GM12878 (cell line): ENCODE measurements at places on chromosomes 16 and 17. TPM values are rescaled to one million over a fixed set of nuclear protein-coding genes. Genes with fewer than 3 reads are reported as not detected.

DNA sequence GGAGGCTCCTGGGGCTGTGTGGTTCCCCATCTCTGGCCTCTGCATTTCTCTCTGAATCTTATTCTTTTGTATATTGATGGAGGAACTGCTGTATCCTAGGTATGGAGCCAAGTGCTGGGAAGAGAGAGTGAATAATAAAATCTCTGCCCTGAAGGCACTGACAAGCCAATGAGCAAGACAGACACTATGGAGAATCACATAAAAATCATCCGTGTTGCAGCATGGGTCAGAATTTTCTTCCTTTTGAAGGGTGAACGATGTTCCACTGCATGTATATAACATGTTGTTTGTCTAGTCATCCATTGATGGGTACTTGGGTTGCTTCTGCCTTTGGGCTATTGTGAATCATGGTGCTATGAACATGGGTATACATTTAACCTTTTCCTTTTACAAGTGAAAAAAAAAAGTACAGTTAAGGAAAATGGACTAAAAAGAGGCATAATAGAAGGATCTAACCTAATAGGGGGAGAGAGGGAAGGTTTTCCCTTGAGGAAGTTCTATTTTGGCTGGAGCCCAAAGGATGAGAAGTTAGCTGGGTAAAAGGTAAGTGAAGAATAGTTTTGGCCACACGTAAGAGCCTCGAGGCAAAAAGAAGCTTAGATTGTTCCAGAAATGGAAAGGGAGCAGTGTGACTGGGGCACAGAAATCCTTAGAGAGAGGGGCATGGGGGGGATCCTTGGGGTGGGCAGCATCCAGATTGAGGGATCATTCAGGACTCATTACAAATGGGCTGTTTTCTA is 32.3 kb upstream of the GNA13 start:
- no peak for DNase-seq

DNA sequence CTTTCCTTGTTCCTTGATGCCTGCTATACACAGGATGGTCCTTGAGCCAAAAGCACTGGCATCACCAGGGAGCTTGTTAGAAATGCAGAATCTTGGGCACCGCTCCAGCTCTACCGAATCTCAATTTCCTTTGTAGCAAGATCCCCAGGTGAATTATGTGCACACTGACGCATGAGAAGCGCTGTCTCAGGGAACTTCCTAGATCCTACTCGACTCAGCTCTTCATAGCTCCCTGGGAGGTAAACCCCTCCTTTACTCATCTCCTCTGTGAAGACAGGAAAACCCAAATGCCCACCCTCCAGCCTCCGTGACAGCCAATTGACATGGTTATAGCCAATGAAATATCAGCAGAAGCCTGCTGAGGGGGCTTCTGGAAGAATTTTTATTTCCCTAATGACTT is 4.1 kb downstream of the USP31 start:
- DNase-seq, result no peak

DNA sequence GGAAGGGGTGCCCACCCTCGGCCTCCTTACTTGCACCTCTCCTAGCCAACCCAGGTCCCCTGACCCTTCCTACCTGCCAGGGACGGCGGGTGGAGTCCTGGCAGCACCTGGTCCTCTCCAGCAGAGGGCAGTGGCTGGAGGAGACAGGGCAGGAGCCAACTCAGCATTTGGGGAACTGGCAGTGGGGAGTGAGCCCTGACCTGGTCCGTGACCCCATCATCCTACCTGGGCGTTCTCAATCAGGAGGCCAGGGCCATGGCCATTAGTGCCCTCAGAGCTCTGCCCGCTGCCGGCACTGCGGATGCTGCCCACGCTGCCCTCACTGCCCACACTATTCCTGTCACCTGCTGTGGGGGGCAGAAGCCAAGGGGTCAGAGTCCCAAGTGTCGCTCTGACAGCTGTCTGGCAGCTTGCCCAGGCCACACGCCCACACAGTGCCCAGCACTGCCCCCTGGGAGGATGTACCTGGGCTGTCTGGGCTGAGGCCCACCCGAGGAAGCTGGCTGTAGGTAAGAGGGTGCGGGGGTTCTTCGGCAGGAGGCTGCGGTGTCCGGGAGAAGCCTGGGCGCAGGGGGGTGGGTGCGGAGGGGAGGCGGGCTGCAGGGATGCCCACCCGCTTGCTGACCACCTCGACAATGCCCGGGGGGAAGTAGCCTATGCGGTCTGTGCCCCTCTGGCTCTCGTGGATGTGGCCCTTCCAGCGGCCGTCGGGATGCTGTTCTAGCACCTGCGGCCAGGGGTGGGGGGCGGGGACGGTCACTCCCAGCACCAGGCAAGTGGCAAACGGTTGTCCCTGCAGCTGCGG is 10.8 kb downstream of the CASKIN2 start:
- DNase-seq, result no peak

DNA sequence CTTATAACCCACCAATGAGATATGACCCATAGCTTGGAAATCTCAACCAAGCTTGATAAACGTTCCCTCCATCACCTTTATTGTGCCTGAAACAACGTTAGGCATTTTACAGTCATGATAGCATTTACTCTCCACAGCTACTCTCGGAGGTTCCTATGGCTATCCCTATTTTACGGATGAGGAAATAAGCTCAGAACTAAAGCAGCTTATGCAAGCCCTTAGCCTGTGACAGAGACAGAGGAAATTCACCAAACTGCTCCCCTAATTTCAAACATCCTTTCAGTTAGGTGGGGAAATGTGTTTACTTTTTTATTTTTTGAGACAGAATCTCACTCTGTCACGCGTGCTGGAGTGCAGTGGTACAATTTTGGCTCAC is 18.7 kb downstream of the DCUN1D3 start:
- no peak for DNase-seq

- DNase-seq, result no peak
Observed at GRCh38 chr17:13957636-13958035, 111.7 kb upstream of the COX10 start.

DNA sequence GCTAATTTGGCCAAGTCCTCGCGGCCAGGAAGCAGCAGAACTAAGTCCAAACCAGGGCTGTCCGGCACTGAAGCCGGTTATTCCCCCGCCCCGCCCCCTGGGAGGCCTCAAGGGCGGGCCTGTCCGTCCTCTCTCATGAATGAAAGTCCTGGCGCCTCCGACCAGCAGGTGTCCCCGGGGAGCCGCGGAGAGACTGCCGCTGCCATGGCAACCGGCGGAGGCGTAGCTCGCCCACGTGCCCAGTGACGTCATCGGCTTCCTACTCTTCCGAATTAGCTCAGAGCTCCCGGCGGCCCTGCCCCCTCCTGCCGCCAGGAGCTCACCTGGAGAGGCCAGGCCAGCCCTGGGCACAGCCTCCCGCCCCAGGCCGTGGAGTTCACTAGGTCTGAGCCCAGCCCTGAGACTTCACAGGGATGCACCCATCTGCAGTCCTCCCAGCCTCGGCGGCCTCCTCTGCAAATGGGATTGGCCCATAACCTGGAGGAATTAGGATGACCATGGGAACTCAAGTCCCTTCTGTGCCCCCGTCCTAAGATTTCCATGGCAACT is 1.3 kb downstream of the SPATA2L start:
- peak; percentile 82 for DNase-seq

DNA sequence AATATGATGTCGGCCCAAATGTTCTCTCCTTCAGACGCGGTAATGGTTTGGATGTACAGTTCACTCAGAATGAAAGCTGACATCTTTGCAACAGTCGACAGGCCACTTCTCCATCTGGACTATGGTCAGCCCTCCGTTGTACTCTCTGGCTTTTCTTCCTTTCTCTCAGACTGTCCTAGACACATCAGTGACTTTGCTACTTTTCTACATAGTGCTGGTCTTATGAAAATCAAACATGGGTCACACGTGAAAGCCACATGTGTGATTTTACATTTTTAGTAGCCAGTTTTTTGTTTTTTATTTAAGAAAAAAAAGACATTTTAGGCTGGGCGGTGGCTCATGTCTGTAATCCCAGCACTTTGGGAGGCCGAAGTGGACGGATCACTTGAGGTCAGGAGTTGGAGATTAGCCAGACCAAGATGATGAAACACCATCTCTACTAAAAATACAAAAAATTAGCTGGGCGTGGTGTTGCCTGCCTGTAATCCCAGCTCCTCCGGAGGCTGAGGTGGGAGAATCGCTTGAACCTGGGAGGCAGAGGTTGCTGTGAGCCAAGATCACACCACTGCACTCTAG is 644.1 kb downstream of the KCNJ2 start:
- DNase-seq, result no peak

DNA sequence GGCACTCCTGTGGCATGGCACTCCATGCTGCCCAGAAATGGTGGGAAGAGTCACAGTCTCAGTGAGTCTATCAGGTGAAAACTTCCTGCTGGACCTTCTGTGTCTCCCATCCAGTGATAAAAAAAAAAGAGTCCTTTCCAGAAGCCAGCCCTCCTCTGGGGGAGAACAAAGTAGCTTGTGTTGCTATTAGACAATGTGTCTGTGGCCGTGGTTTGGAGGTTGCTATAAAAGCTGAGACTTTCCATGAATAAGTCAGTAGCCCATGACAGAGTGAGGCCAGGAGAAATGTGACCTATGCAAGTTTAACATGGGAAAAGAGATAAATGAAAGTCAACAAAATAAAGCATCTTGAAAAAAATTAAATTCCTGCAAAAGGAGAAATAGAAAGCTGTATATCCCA is 250.7 kb upstream of the MON1B start:
- DNase-seq, result no peak

GRCh38 chr17:62692721-62693431 is 65.4 kb downstream of the MRC2 start:
- no peak for DNase-seq

GRCh38 chr17:81667754-81668153 is 1.2 kb downstream of the CCDC137 start:
- no peak for DNase-seq

GRCh38 chr17:32941419-32942032 is 13.6 kb downstream of the TMEM98 start:
- DNase-seq, result no peak

- no peak for DNase-seq
Observed at GRCh38 chr16:66923247-66923731, 2.0 kb downstream of the RRAD start.

DNA sequence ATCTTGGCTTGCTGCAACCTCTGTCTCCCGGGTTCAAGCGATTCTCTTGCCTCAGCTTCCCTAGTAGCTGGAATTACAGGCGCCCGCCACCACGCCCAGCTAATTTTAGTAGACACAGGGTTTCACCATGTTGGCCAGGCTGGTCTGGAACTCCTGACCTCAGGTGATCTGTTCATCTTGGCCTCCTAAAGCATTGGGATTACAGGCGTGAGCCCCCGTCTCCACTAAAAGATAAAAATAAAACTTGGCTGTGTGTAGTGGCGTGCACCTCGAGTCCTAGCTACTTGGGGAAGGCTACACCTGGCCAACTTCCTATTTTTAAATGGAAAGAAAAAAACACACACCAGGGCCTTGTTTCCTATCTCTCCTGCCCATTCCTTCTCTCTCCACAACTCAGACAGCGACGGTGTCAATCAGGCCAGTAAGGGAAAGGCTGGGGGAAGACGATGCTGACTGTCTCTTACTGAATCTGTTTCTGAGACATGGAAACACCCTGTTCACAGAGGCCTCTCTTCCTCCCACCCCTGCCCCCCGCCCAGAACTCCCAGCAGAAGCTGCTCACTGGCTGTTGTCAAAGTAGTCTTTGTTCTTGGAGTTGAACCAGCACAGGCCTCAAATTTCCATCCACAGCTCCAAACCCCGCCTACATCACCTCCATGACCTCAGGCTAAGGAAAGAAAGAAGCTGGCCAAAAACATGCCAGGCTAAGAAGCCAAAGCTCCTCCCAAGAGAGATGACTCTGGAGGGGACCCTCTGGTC is 96.6 kb downstream of the NXN start:
- no peak for DNase-seq

DNA sequence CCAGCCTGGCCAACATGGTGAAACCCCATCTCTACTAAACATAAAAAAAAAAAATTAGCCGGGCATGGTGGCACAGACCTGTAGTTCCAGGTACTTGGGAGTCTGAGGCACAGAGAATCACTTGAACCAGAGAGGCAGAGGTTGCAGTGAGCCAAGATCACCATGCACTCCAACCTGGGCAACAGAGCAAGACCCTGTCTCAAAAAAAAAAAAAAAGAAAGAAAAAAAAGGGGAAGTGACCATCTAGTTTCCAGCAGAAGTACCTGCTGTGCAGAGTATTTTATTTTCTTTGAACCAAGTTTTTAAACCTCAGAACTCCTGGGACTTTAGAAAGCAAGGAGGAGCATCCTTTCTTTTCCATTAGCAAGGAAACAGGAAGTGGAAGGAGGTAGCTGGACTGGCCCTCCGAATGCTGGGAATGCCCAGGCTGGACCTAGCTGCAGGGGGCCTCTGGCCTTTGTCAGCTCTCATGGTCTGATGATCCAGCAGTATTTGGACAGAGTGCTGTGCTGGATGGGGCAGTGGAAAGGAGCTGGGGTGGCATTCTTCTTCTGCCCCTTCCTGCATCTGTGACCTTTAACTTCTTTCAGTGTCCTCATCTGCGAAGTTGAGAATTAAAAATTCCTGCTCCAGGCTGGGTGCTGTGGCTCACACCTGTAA is 6.6 kb downstream of the GID4 start:
- no peak for DNase-seq

GRCh38 chr16:80671281-80671849 is 130.6 kb downstream of the DYNLRB2 start:
- DNase-seq, result peak; percentile 12

GRCh38 chr17:76710863-76711611 is at the start of gene MXRA7:
Gene MXRA7 (minus strand): TSS chr17:76710965. CDS start chr17:76710946, 19 bp downstream.
- DNase-seq, result no peak

GRCh38 chr16:12298285-12298684 is 321.8 kb downstream of the SNX29 start:
- no peak for DNase-seq

- no peak for DNase-seq
Observed at GRCh38 chr17:42573095-42573494, 4.4 kb downstream of the PSMC3IP start.

Gene CIBAR2
- not detected in 2 replicates for total RNA-seq

Gene RMI2
- total RNA-seq, result 39.2 and 39.3 TPM in 2 replicates

Gene ZNF385C
- total RNA-seq, result not detected in 2 replicates

Gene CCL8
- total RNA-seq, result not detected in 2 replicates

Gene ANKRD11
- total RNA-seq, result 103 and 106 TPM in 2 replicates

Gene GPR142
- total RNA-seq, result not detected in 2 replicates

Gene ZNF267
- 32.5 and 39.3 TPM in 2 replicates for total RNA-seq

Gene CLEC10A
- total RNA-seq, result not detected in 2 replicates

Gene STAC2
- total RNA-seq, result not detected in 2 replicates

Gene ZNF764
- total RNA-seq, result 11.2 and 11.9 TPM in 2 replicates

Gene CCR7
- total RNA-seq, result 192 and 209 TPM in 2 replicates
